ENCODE measurements at places on chromosomes 4 and X.

GRCh38 chrX:23501974-23502373 is 165.3 kb upstream of the PRDX4 start:
- DNase-seq, result no peak

GRCh38 chrX:129759576-129760061 is 20.1 kb upstream of the SASH3 start:
- no peak for DNase-seq

GRCh38 chrX:132204629-132205028 is 14.6 kb downstream of the RAP2C start:
- no peak for DNase-seq

GRCh38 chr4:100113732-100114131 is 76.5 kb downstream of the DDIT4L start:
- DNase-seq, result no peak

GRCh38 chr4:182752158-182752910 is 164.9 kb downstream of the DCTD start:
- DNase-seq, result no peak

- no peak for DNase-seq
Measured at GRCh38 chrX:86047936-86048280, 550 bp upstream of the CHM start.

- DNase-seq, result no peak
Measured at GRCh38 chr4:71415491-71415890, 76.7 kb downstream of the SLC4A4 start.

DNA sequence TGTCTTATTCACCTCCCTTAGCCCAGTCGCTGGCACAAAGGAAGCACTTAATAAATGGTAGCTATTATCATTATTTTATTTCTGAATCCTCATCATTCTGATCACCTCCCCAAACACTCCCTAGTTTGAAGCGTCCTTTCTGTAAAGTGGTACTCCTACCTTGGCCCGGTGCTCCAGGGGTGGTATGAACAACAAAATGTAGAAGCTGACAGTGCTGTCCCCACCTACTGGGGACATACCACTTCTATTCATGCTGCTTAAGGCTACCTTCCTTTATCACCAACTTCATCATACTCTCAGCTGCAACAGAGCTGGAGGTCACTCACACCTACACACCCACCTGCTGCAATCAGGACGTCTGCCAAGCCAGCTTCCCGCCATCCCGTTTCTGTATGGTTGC is 40.8 kb upstream of the APLN start:
- DNase-seq, result no peak

GRCh38 chrX:642436-643240 is 12.0 kb downstream of the SHOX start:
- no peak for DNase-seq

DNA sequence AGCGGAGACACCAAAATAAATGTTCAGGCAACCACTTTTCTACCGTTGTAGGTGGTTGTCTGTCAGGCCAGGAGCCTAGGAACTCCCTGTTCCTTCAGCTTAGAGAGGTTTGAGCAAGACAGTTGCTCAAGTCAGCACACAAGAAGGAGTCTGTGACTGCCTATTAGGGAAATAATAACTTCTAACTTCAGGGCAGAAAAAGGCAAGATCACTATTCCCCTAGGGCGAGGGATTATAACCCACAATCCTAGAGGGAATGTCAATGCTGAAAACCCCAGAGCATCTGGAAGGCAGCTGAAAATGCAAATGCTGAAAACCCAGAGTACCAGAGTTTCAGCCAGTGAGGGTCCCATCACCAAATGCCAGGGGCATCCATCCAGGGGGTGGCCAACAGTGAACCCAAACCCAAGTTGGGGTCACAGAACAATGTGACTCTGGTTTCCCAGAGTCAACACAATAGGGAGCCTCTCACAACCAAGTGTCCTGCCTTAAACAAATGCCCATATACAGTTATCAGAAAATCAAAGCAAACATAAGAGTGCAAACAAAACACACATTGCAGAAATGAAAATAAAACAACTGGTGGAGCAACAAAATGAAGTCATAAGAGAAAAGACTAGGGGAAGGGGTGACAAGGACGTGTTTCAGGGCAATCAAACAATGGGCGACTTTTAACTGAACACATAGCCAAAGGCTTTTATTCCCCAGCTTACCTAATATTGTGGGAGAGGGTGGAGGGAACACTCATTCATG is 27.6 kb downstream of the MORF4L2 start:
- no peak for DNase-seq

- DNase-seq, result no peak
Measured at GRCh38 chr4:19774690-19775256, 476.9 kb upstream of the SLIT2 start.

DNA sequence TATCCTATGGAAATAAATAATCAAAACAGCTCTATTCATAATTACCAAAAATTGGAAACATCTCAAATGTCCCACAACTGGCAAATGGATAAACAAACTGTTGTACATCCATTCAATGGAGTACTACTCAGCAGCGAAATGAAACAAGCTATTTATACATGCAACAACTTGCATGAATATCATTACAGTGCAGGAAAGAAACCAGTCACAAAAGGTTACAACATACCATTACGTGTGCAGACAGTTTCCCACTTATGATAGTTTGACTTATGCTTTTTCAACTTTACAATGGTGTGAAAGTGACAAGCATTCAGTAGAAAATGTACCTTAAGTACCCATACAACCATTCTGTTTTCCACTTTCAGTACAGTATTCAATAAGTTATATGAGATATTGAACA is 82.3 kb downstream of the NEK1 start:
- DNase-seq, result no peak

DNA sequence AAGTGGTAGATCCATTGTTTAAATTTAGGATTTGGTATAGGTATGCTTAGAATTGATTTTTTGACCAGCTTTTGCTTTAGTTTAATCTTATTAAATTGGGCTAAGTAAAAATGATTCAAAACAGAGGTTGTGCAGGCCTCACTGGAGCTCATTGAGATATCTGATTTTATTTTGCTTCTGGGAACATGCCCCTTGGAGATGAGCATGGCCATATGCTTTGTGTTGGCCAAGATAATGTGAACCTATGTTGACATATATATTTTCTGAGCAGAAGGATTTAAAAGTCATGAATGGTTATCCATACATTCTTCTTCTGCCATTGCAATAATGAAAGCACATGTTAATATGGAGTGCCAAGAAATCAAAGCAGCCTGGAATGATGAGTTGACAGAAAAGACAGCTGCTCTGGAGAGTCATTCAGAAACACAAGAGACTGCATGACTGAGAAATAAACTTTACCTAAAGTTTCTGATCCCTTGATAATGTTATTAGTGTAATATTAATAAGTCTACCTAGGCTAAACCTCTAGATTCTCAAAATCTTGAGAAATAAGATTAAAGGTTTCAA is 489.7 kb upstream of the GNPDA2 start:
- no peak for DNase-seq

DNA sequence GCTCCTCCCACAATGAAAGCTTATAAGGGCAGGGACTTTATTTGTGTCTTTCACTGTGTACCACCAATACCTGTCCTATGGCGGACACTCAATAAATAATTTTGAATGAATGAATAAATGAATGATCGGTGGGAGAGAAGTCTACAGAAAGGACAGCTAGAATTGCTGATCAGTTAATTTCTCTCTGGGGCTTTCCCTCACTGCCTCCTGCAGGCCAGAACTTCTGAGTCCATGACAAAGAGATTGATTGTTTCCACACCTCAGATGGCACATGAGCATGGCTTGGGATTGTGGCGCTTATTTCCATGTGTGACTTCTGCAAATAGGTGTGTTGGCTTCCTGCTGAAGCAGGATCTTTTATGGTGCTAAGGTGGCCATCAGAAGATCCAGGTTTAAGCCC is 6.3 kb downstream of the FAM47E start:
- DNase-seq, result no peak

All from stimulated activated CD8-positive, alpha-beta memory T cell treated with anti-CD3 and anti-CD28 coated beads, Interleukin-4, amount 100 ng/mL, for 1 hour (primary cell).